ENCODE measurements at places on chromosomes 6 and 20. TPM values are rescaled to one million over a fixed set of nuclear protein-coding genes. Genes with fewer than 3 reads are reported as not detected.

DNA sequence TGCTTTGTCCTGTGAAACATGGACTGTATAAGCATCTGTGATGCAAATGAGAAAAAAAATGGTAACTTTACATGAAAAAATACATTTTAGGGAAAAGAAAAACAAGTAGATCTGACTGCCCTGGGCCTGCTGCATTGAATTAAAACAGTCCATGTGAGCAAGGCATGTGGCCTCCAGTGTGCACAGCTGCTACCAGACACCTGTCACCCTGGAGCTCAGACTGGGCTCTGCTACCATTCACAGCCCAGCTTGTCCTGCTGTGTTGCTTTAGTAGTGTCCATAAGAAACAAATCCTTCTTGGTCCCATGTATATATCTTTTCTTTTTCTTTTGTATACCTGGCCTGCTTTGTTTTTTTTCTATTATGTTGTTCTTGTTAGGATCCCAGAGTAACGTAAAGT lies 315.9 kb downstream of the NKAIN2 start:
- H3K4me1 ChIP-seq, result peaks cover 10% of the 10 kb centered on the region
- peak; percentile 73 for DNase-seq
- no peak overlapping the region for H3K4me3 ChIP-seq
- H3K27me3 ChIP-seq, result no peaks in the 10 kb centered on the region

DNA sequence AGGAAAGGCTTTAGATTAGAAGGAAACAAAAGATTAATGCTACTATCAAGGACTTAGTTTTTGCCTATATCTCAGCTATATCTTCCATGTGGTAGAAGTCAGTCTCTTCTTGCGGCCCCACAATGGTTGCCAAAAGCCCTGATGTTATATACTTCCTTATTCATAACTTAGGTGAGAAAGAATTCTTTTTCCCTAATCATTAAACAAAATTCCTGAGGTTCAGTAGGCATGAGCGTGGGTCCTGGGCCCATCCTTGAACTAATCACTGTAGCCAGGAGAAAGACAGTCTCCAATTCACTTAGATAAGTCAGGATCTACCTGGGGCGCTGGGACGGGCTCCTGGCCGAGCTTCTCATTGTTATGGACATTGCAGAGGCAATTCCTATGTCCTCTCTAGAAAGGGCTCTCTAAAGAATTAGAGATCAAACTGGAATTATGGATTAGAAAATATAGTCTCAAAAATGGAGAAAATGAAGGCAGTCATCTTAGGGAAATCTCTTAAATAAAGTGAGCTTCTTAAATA lies 134.3 kb downstream of the KIF6 start:
- H3K4me3 ChIP-seq, result no peak overlapping the region
- no peak overlapping the region for H3K27ac ChIP-seq
- H3K4me1 ChIP-seq, result no peaks in the 10 kb centered on the region
- H3K36me3 ChIP-seq, result no peaks in the 10 kb centered on the region
- no peaks in the 10 kb centered on the region for H3K27me3 ChIP-seq
- DNase-seq, result no peak

- DNase-seq, result no peak
- no peak overlapping the region for H3K27ac ChIP-seq
- peaks cover 19% of the 10 kb centered on the region for H3K36me3 ChIP-seq
- H3K4me1 ChIP-seq, result peaks cover 12% of the 10 kb centered on the region
Observed at GRCh38 chr20:38055294-38055693, 21.7 kb downstream of the RPRD1B start.

Gene TFAP2B
- 0.15 TPM for total RNA-seq

Gene TRIM31
- total RNA-seq, result not detected

Gene TFAP2A
- 0.39 TPM for total RNA-seq

Gene ADRM1
- total RNA-seq, result 96.3 TPM
